ENCODE measurements at places on chromosomes 2 and 18.

GRCh38 chr18:77772177-77772576 is 522.5 kb downstream of the GALR1 start:
- no peak for DNase-seq

GRCh38 chr18:42414756-42415454 is 459.9 kb downstream of the PIK3C3 start:
- DNase-seq, result no peak

- no peak for DNase-seq
These were observed 7.8 kb upstream of the ETAA1 start for GRCh38 chr2:67389286-67389685.

DNA sequence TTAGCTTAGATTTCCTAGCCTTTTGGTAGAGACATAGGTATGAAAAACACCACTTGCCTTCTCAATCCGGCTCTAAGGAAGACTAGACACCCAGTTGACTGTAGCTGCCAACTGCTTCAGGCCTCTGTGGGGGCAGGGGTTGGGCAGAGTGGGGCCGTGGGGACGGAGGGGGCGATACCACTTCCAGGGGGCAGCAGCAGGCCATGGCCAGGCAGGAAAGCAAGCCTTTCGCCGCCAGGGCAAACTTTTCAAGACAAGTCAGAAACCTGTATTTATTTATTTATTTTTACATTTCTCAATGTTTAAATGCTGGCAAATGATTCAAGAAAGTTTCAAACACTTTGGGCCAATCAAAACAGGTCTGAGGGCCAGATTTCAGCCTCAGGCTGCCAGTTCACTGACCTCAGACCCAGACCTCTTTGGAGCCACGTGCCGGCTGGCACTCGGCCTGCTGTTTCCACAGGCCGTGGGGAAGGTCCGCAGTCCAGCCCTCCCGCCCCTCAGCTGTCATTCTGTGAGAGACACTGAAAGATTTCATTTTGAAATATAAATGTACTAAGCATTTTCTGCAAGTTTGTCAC is 63.8 kb downstream of the MEX3C start:
- no peak for DNase-seq

DNA sequence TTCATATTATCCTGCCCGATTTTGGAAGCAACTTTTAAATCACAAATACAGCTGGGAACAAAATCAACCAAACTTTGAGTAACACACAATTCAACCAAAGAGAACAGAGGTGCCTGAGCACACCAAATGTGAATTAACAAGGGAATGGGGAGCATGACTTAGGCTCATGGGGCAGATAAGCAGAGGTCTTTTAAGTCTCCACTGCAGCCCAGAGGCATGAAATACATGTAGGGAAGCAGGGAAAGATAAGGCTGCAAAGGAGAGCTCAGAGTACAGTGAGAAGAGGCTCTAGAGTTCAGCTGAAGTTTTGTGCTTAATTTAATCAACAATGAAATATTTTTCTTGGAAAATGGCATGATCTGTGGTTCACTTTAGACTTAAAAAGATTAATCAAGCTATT is 49.0 kb downstream of the CYTIP start:
- no peak for DNase-seq

GRCh38 chr18:58552896-58553295 is 76.0 kb downstream of the ALPK2 start:
- no peak for DNase-seq

GRCh38 chr2:33526132-33526531 is 49.7 kb downstream of the RASGRP3 start:
- DNase-seq, result no peak

- no peak for DNase-seq
These were observed 38.4 kb upstream of the NCKAP5 start for GRCh38 chr2:133606616-133607015.

DNA sequence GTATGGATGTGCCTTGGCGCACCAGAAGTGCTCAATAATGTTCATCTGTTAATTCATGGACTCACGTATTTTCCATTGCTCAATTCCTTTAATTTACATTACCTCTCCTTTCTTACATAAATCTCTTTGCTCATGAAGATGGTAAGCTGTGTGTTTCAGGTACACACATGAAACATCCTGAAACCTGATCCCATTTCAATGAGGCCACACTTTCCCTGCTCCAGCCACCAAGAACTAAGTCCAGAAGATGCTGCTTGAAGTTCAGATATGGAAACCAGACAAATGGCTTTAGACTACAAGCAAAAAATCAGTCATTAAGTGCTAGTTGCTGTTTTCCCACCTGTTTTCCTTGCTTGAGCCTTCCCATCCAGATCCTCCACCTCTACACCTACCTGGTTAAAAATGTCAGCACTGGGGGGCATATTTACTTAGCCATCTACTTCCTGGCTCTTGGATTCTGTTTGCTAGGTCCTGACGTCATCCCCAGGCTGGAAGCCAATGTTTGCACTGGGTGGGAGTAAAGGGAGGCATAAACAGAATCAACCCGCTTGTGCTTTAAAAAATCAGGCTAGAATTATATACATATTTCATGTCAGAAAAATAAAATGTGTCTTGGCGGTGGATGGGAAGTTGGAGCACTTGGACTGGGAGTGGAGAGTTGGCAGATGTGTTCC is 309.7 kb downstream of the OSR1 start:
- no peak for DNase-seq

DNA sequence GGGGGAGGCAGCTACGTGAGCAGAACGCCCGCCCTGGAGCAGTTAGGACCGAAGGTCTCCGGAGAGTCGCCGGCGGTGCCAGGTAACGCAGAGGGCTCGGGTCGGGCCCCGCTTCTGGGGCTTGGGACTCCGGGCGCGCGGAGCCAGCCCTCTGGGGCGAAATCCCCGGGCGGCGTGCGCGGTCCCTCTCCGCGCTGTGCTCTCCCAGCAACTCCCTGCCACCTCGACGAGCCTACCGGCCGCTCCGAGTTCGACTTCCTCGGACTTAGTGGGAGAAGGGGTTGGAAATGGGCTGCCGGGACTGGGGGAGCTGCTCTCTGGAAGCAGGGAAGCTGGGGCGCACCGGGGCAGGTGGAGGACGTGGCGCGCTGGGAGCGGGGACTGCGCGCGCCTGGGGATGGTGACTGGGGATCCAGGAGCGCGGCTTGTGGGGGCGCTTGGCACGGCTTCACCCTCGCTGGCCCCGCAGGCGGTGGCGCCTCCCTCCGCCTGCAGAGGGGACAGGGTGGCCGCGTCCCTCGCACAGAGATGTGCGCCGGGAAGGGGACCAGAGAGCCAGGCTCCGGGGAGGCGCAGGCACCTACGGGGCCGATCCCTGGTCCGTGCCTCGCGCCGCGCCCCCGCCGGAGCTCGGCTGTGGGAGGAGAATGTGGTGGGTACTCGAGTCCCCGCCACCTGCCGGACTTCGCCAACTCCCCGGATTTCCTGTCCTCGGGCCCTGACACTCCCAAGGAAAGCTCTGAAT is 688 bp downstream of the CDH20 start:
- DNase-seq, result no peak

- no peak for DNase-seq
These were observed 401.0 kb downstream of the IRS1 start for GRCh38 chr2:226398580-226398979.

- DNase-seq, result no peak
These were observed 411.1 kb downstream of the NCKAP5 start for GRCh38 chr2:133157141-133157540.

GRCh38 chr2:141063406-141063805 is 1067.4 kb downstream of the LRP1B start:
- DNase-seq, result no peak

DNA sequence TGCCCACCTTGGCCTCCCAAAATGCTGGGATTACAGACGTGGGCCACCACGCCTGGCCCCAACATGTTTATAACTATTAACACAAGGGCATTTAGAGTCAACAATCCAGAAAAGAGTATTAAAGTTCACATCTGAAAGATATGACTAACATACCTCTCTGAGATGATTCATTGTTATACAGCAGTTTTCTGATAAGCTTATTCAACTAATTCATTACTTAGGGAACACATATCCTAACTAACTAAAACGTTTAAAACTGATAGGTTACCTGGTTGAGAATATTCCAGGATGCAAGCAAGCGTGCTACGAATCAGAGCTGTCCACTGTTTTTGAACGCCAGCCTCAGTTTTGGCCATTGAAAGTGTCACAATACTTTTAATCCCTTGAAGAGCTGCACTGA is 34.0 kb upstream of the STRN start:
- no peak for DNase-seq

DNA sequence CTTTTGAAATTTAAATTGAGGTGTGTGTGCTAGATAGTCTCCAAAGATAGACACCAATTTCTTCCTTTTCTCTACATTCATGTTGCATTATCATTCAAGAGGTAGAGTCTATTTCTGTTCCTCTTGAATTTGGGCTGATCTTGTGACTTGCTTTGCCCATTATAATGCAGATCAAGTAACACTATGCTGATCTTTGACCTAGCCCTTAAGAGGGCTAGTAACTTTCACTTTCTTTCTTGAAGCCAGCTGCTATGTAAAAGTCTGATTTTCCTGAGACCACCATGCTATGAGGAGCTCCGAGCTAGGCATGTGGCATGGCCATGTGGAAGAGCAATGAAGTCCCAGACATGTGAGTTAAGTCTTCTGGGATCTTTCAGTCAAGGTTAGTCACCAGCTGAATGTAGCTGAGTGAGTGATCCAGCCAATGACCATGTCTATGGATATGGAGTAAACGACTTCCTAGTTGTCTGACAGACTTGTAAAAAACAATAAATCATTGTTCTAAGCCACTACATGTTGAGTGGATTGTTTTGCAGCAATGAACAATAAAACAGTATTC is 189.4 kb upstream of the CWC22 start:
- DNase-seq, result no peak

DNA sequence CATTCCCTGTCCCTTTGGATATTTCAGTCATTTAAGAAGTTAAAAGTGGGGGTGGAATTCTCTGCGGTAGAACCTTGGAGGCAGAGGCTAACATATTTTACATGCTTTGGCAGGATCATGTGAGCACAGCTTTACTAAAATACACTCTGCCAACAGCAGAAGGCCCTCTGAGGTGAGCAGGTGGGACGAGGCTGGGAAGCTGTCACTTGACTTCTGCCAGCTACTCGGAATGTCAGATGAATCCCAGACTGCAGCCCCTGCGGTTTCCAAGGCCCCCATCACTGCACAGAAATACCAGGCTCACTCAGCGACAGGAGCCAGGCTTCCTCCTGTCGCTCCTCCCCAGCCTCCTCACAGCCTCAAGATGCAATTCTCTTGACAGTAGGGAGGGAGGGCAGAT is 220.9 kb upstream of the REV1 start:
- DNase-seq, result no peak

GRCh38 chr2:117820444-117820843 is 6.0 kb downstream of the DDX18 start:
- peak; percentile 39 for DNase-seq

- DNase-seq, result no peak
These were observed 54.3 kb upstream of the AGPS start for GRCh38 chr2:177338177-177338721.

Measured in stimulated activated naive CD8-positive, alpha-beta T cell treated with anti-CD3 and anti-CD28 coated beads, Interleukin-15, Interleukin-2, amounts not matched to agents 100 U/mL and 50 U/mL, for 24 hours (primary cell).